Large intestine (tissue), 12 donors: ENCODE measurements at places on chromosomes 5 and 9. TPM values are rescaled to one million over a fixed set of nuclear protein-coding genes. Genes with fewer than 3 reads are reported as not detected.

The AJM1 gene
- 10.4 TPM for polyA plus RNA-seq

DNA sequence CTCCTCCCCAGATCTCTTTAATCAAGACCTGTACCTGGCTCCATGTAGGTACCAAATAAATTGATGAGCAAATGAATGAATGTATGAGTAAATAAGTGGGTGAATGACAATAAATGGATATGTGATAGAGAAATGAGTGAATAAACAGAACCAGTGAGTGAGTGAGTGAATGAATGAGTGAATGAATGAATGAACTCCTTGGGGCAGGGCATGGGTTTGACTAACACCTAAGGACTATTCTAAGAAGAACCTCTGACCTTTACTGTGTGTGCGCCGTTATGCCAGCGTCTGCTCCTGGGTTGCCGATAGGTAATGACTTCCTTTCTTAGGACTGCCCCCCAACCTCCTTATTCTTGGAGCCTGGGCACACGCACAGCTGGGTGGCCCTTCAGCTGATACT, 1.8 kb upstream of the RPL26L1 start:
- DNase-seq: no peak
- H3K27me3 ChIP-seq: no peaks in the 10 kb centered on the region
- H3K36me3 ChIP-seq: peaks cover 8% of the 10 kb centered on the region
- H3K4me3 ChIP-seq: no peak overlapping the region
- no peak overlapping the region for H3K27ac ChIP-seq

DNA sequence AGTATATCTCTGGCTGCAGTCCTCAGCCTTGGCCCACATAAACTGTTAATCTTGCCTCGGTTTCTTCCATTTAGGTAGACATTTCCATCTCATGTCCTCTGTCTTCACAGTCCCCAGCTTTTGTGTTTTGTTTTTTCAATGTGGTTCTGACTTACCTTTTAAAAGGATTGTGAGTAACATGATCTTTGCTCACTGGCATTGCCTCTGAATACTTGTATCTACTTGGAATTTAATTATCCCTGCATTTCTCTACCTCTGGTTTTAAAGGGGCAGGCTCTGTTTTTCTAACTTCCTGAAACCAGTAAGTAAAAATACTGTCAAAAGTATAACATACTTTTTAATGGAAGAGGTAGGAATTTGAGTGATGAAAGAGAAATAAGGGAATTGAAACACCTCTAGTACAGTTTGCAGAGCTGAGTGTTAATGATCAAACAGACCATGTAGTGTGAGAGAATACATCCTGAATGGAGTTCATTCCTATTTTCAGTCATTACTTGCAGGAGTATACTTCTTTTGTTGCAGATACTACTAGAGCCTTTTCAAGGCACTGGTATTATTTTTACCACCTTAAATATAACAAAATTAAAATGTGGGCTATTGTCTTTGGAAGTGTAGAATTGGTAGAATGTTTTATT, 62.6 kb downstream of the MTREX start:
- DNase-seq: peak; percentile 8
- H3K27me3 ChIP-seq: no peaks in the 10 kb centered on the region
- H3K27ac ChIP-seq: no peak overlapping the region
- H3K36me3 ChIP-seq: peaks cover 39% of the 10 kb centered on the region
- H3K4me1 ChIP-seq: no peaks in the 10 kb centered on the region

- peaks cover 16% of the 10 kb centered on the region for H3K27me3 ChIP-seq
- no peak for DNase-seq
- no peaks in the 10 kb centered on the region for H3K4me1 ChIP-seq
- H3K27ac ChIP-seq: no peak overlapping the region
- H3K36me3 ChIP-seq: no peaks in the 10 kb centered on the region
These were observed 138.7 kb upstream of the PITX1 start for GRCh38 chr5:135172718-135173117.

GRCh38 chr9:19934301-19934871, 145.5 kb upstream of the SLC24A2 start:
- DNase-seq: peak; percentile 45
- H3K4me1 ChIP-seq: no peaks in the 10 kb centered on the region
- no peaks in the 10 kb centered on the region for H3K36me3 ChIP-seq
- no peak overlapping the region for H3K27ac ChIP-seq

DNA sequence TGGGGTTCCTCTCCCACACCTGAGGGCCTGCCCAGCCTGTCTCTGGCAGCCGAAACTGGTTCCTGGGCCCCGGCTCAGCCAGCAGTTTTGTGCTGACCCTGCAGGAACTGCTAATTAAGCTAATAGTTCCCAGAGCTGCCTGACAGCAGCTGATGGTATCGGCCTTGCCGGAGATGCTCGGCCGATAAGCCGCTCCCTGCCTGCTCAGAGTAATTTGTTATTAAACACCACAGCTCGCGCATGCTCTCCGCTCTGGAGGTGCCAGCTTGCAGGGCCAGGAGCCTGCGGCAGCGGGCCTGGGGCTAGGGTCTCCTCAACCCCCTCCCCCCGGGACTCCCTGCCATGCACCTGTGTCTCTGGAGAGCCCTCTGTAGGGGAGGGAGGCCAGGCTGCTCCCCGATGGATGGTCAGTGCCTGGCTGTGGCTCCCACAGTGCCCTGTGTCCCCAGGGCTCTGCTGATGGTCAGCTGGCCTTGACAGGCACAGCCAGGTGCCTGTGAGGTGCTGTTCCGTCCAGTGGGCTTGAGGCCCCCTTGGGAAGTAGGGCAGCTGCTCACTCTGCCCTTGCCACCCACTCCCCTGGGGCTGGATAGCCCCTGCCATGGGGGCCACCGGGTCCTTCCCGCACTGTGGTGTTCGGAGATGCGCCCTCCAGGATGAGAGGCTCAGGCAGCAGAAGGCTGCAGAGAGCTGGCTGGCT, 41.7 kb downstream of the RXRA start:
- peak; percentile 50 for DNase-seq
- no peaks in the 10 kb centered on the region for H3K27me3 ChIP-seq
- H3K4me3 ChIP-seq: peak overlapping the region; percentile 11
- peaks cover 4% of the 10 kb centered on the region for H3K36me3 ChIP-seq

GRCh38 chr5:135662061-135662481, 83.3 kb upstream of the CXCL14 start:
- DNase-seq: no peak
- peaks cover 6% of the 10 kb centered on the region for H3K4me1 ChIP-seq
- H3K27me3 ChIP-seq: no peaks in the 10 kb centered on the region
- H3K27ac ChIP-seq: no peak overlapping the region

DNA sequence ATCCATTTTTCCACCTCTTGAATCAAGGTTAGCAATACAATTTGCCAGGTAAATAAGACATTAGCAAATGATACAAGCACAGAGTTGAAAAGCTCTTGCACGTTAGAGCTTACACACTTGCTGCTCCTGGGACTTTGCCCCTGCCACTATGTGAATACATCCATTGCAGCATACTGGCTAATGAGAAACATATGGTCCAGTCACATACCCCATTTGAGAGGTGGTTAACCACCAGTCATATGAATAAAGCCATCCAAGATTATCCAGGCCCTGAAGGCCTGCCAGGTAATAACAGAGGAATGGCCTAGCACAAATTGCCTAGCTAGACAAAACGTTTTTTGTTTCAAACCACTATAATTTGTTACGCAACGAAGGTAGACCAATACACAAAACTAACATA, 45.8 kb upstream of the FTMT start:
- no peaks in the 10 kb centered on the region for H3K4me1 ChIP-seq
- no peak overlapping the region for H3K4me3 ChIP-seq
- no peaks in the 10 kb centered on the region for H3K36me3 ChIP-seq
- H3K27me3 ChIP-seq: no peaks in the 10 kb centered on the region
- peak; percentile 32 for DNase-seq
